ENCODE measurements at places on chromosomes 4 and X. TPM values are rescaled to one million over a fixed set of nuclear protein-coding genes. Genes with fewer than 3 reads are reported as not detected.

DNA sequence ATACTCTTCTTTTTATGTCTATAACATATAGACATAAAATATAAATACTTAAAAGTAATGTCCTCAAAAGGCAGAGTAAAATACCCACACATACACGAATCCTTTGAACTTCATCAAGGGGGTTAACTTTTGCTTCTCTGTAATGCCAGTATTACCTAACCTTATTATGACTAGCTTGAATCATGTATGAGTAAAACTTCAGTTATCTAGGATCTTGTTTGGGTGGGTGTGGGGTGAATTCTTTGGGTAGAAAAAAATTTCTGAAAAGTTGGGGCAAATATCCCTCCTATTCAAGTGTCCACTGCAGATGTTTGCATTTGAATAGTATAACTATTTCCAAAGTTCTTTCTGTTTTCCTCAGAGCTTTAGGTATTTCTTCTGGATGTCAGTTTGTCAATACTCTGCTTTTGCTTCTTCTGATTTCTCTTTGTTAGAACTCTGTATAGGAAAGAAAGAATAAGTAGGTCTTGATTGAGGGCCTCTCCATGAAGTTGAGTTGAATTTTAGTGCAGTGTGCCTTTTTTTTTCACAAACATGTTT is 173.8 kb downstream of the ADGRL3 start:
- DNase-seq = no peak

GRCh38 chr4:102552781-102553180 is 51.6 kb downstream of the NFKB1 start:
- DNase-seq = no peak

- DNase-seq = no peak
These were observed 189.3 kb downstream of the PTTG2 start for GRCh38 chr4:38149472-38149996.

DNA sequence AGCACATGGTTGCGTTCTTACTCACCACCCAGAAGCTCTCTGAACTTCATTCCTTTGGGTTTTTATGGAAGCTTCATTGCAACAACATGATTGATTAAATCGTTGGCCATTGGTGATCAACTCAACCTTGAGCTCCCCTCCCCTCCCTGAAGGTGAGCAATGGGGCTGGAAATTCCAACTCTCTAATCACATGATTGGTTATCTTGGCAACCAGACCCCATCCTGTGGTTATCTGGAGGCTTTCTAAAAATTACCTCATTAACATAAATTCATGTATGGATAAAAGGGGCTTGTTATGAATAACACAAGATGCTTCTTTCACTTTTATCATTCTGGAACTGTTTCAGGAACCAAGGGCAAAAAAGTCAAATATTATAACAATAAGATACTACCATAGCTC is 34.6 kb upstream of the NMU start:
- DNase-seq = no peak

DNA sequence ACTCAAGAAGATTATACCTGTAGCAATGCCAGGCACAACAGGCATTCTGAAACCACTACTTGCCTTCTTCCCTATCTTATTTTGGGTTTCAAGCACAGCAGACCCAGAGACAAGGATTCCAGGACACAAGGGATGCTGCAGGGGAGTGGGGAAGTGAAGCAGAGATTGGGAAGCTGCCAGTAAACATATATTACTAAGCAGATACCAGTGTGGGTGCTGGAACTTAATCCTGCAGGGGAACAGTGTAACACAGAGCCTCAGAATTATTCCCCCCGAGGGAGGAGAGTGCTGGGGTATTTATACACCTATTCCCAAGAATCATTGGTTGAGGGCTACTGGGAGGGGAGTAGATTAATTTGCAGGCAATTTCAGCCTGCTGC is 33.3 kb upstream of the MAML3 start:
- DNase-seq = no peak

DNA sequence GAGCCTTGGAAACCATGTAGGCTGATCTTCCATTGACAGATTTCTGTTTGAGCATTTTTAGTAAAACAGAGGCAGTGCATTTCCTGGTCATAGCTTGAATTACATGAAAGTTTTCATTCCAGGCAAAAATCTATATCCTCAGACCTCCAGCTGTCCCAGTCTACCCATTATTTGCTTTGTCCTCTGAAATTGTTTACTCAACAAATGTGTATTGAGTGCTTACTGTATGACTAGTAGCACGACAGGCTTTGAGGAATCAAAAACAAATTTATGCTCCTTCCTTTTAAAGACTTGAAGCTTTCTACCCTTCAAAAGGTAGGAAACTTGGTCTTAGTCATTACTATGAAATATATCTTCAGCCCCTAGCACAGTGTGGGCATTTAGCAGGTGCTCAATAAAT is 307.9 kb upstream of the IGFBP7 start:
- no peak for DNase-seq

DNA sequence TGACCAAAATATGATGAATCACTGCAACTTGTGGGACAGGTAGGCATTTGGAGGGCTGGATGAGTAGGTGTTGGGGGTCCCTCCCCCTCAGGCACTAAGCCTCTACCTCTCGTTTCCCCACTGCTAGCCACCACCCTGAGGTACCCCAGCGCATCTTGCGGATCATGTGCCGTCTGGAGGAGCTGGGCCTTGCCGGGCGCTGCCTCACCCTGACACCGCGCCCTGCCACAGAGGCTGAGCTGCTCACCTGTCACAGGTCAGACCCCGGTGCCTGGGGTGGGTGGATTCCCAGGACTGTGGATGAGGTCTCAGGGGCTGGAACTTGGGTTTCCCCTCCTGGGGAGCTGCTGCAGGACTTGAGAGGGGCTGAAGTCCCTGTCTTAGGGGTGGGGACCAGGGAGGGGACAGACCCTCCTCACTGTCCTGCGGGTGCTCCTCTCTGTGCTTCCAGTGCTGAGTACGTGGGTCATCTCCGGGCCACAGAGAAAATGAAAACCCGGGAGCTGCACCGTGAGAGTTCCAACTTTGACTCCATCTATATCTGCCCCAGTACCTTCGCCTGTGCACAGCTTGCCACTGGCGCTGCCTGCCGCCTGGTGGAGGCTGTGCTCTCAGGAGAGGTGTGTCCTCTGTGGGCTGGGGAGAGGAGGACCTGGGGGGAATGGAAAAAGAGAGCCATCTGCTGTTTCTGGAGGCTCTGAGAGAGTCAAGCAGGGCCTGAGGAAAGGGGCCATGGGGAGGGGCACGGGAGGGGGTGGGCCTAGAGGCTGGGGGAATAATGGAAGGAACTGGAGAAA is 10.1 kb upstream of the ERAS start:
- DNase-seq = no peak

AMBN gene
- total RNA-seq = 1.2 TPM

FRYL gene
- 60.7 TPM for total RNA-seq

SLC25A4 gene
- 35.1 TPM for total RNA-seq

UCHL1 gene
- 1,154 TPM for total RNA-seq
